ENCODE measurements at places on chromosomes 11 and 22.

DNA sequence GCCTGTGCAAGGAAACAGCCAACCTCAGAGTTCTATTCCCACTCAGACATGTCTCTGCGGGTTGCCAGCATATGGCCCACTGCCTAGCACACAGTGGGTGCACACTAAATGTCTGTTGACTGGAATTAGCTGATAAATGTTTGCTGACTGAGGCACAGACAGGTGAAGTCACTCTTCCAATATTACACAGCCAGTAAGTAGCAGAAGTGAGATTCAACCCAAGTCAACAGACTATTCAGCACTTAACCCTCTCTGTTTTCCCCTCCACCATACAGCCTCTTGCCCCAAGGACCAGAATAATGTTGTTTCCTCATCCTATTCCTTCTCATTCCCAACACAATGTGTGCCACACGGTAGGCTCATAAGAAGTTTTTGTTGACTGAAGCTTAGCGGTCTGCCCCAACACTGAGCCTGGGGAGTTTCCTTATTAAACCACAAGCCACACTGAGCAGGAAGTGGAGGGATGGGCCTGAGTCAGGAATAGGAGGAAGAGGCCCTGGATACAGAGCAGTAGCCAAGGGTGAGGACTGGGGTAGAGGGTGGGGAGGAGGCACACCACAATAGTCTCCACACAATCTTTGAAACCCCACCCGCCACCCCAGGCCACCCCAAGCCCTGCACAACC lies 15.7 kb upstream of the IL10RA start:
- peak; percentile 51 for DNase-seq

DNA sequence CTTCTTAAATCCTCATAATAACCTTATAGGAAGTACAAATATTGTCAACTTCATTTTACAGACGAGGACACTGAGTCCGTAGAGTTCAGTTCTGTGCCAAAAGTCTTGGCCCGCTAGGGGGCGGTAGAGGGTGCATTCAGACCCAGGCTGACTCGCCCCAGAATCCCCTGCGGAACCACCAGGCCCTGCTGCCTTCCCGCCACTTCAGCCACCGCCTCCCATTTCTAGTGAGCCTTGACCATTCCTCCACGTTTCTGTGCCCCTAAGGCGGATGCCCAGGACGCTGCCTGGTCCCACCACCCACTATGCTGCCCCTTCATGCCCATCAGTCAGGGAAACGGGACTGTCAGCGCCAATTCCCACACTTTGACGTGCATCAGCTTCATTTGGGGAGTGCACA lies 19.1 kb downstream of the SYT13 start:
- DNase-seq, result no peak

DNA sequence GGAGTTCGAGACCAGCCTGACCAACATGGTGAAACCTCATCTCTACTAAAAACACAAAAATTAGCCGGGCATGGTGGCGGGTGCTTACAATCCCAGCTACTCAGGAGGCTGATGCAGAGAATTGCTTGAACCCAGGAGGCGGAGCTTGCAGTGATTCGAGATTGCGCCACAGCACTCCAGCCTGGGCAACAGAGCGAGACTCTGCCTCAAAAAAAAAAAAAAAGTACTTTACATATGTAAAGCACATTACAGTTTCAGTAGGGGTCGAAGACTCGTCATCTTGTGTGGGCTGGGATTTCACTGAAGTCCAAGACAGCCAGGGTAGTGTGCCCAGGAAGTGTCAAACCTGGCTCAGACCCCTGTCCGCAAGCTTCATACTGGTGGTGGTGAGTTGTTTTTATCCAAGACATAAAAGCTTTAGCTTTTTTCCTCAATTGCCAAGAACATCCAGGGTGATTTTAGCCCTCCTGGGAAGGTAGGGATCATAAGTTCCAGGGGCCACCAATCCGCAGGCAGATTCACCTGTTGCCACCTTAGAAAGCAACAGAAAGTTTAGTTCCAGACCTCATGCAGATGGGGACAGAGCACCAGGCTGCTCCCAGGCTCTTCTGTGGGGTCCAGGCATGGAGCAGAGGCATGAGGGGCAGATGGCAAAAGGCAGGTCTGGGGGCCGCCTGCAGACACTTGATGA lies 21.6 kb upstream of the ADORA2A start:
- DNase-seq, result no peak

GRCh38 chr11:294780-295179 lies 4.5 kb downstream of the IFITM5 start:
- DNase-seq, result no peak

DNA sequence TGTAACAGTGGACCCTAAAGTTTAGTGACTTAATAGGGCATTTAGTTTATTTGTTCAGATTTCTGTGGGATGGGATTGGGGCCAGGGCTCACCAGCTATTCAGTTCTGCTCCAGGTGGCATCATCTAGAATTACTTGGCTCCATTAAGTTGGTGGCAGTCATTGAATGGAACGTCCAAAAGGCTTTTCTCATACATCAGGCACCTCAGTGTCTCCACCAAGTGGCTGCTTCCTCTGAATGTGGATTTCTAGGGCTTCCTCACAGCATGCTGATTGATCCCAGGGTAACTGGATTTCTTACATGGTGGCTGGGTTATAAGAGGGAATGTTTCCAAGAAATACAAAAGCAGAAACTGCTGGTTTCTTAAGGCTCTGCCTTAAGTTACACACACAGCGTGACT lies 34.7 kb downstream of the USP47 start:
- no peak for DNase-seq

GRCh38 chr11:19777377-19778102 lies 64.9 kb downstream of the NAV2 start:
- peak; percentile 65 for DNase-seq

DNA sequence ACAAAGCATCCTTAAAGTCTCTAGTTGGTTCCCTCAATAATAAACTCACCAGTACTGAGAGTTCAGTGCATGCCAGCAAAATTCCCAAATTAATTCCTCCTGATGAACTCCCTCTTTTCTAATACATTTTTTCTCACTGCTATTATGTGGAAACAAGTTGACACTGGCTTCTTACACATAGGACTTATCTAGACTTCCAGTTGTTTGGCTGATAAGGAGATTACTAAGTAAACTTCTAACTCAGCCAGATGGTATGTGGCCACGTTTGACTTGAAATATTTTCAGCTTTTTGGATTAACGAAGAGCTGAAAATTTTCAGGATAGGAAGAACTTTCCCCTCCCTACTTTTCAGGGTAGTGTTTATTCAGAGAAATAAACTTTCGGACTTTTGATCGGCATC lies 1154.2 kb upstream of the TENM4 start:
- DNase-seq, result peak; percentile 81

DNA sequence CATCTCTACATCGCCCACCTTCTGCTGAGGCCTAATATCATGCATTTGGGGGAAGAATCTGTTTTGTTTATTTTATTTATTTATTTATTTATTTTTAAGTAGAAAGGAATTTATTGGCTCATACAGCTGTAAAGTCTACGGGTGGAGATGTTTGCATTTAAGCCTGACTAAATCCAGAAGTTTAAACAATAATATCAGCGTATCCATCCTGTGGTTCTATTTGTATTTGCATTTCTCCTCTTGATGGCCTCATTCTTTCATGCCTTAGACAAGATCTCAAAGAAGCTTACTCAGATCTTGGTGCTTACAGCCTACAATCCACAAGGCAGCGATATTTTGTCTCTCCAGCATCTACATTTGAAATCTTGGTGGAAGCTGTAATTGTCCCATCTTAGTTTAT lies 67.1 kb upstream of the CARD18 start:
- no peak for DNase-seq

- DNase-seq, result no peak
Measured at GRCh38 chr11:2507945-2508749, 63.3 kb downstream of the KCNQ1 start.

DNA sequence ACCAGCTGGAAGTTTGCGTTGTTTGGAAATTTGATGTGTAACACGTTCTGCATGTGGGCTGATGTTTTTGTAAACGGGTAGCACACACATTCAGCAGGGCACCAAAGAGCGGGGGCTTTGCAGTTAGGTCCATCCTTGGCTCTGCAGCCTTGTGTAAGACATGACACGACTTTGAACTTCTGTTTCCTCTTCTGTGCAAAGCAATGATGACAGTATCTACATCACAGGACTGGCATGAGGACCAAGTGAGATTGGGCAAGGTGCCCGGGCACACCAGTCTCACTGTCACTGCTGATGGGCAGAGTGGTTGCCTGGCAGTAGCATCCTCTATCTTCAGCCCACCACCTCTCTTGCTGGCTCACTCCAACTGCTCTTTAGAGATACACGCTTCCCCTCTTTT lies 3.3 kb downstream of the TCN2 start:
- DNase-seq, result no peak

DNA sequence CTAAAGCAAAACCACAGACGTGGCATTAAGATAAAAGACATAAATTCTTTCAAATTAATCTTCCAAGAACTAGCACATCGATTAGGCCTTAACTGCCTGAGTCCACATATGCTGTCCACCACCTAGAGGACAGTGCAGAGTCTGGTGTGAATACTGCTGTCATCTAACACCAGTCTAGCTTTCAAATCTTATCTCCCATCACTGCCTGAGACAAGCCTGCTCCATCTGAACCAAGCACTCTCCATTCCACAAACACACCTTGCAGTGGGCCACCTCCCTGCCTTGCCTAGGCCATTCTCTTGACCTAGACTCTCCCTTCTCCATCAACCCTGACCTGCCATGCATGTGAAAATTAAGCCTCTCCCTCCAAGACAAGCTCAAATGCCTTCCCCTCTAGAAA lies 129.5 kb upstream of the PITPNB start:
- no peak for DNase-seq

- DNase-seq, result peak; percentile 23
Measured at GRCh38 chr11:60880643-60881282, 13.4 kb downstream of the ZP1 start.

DNA sequence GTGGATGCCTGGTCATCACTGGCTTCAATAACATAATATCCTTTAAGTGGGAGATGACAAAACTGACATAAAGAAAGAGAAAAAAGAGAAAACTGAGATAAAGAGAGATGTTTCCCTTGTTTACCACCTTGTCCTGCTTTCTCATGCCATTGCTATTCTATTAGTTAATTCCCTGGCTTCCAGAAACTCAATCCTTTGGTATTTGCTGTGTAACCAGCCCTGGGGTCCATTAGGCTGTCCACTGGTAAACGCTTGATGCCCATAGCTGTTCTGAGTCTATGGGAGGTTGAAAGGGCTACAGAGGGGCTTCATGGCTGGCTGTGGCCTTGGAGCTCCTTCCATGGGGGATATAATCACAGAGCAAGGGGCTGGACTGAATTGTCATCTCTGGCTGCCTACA lies 243.4 kb upstream of the PLET1 start:
- DNase-seq, result no peak

GRCh38 chr11:6237266-6237665 lies 1.6 kb upstream of the CNGA4 start:
- DNase-seq, result no peak

DNA sequence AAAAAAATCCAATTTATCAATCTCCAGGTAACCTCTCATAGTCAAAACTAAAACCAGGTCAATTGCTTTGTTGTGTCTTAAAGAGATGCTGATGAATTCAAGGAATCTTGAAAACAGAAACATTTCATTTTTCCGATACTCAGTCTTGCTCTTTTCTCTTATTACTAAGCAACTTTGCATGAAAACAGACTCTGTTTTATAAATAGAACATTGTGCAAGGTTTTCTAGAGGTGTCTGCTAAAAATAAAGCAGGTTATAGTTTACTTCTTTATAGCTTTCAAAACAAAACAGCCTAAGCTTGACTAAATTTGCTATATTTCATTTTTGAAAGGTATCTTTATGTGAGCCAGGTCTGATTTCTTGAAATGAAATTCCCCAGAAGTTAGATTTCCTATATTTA lies 109.3 kb downstream of the ARL14EP start:
- DNase-seq, result no peak

DNA sequence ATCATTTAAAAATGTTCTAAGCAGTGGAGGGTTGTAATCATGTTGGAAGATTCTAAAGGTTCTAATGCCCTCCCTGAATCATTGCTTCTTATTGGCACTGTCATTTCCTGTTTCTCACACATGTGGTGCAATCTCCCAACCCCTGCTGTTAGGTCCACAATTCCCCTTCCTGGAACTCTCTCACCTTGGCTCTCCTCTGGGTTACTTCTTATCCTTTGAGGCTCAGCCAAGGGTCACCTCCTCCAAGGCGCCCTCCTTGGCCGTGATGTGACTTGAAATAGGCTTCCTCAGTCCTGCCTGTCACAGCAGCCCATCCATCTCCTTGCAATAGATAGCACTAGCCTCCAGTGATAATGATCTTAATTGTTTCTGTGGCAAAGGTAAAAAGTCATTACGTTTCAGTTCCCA lies 149.8 kb downstream of the TTC17 start:
- no peak for DNase-seq

GRCh38 chr11:106424111-106424510 lies 346.6 kb downstream of the AASDHPPT start:
- DNase-seq, result peak; percentile 74

DNA sequence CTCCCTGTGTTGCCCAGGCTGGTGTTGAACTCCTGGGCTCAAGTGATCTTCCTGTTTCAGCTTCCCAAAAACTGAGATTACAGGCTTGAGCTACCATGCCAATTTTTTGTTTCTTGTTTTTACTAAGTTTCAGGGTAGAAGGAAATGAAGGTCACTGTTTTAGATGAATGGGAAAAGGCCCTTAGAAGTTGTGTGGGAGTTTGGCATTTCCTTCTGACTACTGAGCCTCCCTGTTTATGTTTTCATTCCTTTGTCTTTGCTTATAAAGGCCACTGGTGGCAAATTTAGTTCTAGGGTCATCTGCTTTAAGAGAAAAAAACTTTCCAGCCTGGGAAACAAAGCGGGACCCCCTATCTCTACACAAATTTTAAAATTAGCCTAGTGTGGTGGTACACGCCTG lies 22.1 kb downstream of the SRPRA start:
- DNase-seq, result peak; percentile 57

DNA sequence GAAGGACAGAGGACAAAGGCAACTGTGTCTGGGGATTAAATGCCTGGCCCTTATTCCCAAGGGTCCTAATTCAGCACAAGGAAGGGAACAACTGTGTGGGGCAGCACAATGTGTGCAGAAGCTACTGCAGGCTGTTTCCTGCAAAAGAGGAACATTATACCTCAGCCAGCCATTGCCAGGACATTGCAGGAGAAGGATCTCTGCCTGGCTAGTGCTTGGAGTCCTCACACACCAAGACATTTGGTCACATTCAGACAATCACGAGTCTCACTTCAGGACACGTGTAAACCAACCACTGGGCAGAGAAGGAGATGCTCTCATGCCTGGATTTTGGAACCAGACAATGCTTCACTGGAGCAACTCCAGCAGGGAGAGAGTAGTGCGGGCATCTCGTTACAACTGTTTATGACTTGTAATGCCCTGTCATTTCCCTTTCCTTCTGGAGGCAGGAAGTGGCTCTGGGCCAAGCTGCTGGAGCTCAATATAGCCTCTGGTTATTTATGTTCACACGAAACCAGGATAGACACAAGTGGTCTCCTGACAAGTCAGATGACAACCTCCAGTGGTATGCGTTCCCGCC lies 23.9 kb upstream of the ZC3H12C start:
- peak; percentile 45 for DNase-seq
